ENCODE measurements at places on chromosomes 2 and 18.

GRCh38 chr2:189465076-189465475 lies 23.8 kb downstream of the WDR75 start:
- DNase-seq, result no peak

- no peak for DNase-seq
Measured at GRCh38 chr2:225104971-225105370, 62.7 kb upstream of the DOCK10 start.

GRCh38 chr2:55490554-55490953 lies 29.0 kb upstream of the CFAP36 start:
- DNase-seq, result no peak

DNA sequence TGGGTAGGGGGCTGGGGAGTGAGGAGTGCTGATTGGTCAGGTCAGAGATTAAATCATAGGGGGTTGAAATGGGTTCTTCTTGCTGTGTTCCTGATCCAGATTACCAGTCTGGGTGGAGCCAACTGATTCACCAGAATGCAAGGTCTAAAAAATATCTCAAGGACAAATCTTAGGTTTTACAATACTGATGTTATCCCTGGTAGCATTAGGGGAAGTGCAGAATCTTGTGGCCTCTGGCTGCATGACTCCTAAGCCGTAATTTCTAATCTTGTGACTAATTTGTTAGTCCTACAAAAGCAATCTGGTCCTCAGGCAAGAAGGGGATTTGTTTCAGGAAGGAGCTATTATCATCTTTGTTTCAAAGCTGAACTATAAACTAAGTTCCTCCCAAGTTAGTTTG lies 289.2 kb upstream of the KYNU start:
- DNase-seq, result no peak

DNA sequence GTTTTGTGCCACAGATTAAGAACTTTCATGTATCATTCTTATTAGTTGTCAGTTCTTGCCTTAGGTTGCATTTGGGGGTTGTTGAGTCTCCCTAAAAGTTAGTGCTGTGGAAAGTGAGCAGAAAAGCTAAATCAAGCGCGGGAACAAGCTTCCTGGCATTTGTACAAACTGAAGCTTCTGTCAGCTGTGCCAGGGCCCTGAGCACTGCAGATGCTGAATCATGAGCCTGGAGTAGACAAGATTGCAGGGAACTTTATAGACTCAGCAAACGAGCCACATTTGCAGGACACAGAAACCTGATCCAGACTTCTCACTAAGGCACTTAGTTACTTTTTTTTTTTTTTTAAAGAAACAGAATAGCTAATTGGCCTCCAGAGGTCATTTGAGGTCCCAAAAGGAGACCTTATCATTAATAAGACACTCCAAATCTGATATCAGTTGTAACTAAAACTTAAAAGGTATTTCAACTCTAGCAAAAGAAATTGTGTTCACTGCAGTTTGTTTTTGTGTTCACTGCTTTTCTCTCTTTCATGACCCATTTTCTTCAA lies 88.7 kb downstream of the ADAM23 start:
- no peak for DNase-seq

DNA sequence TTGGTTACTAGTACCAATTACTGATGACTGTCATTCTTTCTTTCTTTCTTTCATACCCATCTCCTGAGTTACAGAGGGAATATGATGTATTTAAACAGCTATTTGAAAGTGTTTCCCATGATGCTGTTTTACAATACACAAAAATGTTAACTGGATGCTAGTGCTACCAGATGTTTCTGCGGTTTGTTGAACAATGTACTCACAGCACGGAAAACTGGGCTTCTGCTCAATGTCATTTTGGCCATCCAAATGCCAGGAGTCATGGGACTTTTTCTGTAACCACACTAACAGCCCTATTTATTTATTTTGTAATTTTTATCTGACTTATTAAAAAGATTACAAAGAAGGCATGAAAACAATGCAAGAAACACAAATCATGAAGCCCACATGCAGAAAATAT lies 313.8 kb downstream of the RIT2 start:
- DNase-seq, result no peak

- DNase-seq, result no peak
Measured at GRCh38 chr2:118224895-118225311, 136.6 kb downstream of the INSIG2 start.

DNA sequence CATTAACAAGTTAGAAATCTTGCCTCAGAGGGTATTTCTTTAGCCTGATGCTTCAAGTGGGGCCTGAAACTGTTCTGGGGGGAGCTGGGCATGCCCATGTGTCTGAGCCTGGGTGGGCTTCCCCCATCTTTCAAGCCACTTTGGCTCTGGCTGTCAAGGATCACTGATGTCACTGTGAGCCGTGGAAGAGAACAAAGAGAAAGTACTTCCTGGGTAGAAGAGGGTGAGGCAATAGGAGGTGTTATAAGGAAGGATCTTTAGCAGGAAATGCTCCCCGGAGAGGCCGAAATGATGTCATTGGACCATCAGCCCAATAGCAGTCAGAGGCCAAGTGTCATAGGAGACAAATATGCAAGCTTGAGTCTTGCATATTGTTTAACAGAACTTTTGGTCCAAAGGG lies 228.4 kb upstream of the MEX3C start:
- no peak for DNase-seq

DNA sequence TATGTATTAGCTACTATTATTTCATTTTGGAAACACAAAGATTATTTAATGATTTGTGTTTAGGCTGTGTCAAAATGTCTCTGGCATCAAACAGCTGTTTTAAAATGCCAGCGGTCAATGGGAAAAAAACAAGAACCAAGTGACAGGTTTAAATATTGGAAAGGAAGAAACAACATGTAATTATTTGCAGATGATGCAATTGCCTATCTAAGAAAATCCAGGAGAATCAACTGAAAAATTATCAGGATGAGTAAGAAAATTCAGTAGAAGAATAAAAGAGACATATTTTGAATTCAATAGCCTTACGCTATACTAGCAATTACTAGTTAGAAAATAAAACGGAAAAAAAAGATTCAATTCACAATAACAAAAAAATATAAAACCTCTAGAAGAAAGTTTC lies 51.6 kb downstream of the HNRNPLL start:
- DNase-seq, result no peak

DNA sequence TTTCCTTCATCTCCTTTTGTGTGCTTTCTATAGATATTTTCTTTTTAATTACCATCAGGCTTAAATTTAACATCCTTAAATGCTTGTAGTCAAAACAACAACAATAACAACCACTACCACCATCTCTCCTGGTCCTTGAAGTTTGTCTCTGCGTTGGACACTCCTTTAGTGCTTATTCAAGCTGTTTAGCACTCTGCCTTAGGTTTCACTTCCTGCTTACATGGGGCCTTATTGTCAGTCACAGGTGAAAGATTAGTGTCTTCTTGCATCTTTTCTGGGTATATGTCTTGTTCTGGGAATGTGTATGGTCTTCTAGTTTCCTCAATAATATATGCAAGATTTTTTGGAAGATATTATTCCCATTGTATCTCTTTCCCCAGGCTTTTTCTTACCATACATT lies 240.1 kb upstream of the NXPH2 start:
- no peak for DNase-seq

- no peak for DNase-seq
Measured at GRCh38 chr18:70142001-70142400, 63.5 kb downstream of the RTTN start.

- no peak for DNase-seq
Measured at GRCh38 chr2:138536740-138537139, 35.2 kb downstream of the SPOPL start.

GRCh38 chr2:216498070-216498378 lies 620 bp upstream of the RPL37A start:
- DNase-seq, result no peak

GRCh38 chr2:137886083-137886831 lies 78.0 kb upstream of the HNMT start:
- no peak for DNase-seq

- no peak for DNase-seq
Measured at GRCh38 chr2:238586931-238587775, 160.4 kb downstream of the ASB1 start.

DNA sequence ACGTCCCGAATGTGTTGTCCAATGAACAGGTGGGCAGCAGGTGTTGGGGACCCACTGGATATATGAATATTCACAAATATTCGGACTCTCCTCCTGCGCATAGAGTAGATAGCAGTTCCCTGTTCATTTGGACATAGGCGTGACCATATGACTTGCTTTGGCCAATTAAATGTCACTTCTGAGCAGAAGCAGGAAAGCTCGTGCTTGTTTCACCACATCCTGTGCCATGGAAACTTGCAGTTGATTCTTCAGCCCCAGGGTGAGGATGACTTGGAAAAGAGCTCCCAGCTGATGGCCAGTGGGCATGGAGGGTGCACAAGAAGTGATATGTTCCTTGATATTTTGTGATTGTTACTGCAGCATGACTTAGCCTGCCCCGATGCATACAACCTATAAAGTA lies 52.6 kb downstream of the PTPRM start:
- DNase-seq, result no peak

DNA sequence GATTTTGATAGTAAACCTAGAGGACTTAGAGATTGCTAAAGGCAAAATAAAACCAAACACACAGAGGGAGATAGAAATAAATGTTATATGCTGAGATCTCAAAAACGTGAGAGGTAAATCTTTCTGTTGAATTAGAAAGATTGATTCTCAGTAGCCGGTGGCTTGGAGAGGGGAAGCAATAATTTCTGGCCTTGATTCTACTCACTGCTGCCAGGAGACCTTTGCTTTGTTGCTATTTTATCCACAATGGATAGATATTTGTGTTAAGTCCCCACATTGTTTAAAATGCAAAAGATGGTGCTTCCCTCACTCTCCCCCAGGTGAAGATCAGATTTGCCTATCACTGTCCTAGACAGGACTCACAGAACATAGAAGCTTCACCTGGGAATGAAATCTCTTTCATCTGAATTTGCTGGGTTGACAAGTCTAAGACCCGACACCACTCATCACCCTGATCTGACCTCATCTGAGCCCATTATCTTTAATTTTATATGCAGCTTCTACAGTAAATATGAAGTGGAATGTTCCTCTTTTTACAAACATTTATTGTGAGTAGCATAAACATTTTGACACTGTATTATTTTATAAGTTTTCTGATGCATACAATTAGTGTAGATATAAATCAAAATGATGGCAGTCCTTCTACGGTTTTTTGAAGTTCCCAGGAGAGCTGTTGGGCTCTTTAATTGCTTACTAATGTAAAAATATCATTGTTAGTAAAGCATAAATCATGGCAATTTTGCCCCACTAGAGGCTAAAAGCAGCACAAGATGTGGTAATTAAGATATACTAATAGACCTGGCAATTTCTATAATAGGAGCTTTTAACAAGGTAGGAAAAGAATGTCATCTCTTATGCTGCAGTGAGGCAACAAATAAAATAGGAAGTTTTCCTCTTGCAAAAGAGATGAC lies 149.7 kb downstream of the DCC start:
- DNase-seq, result no peak

- DNase-seq, result no peak
Measured at GRCh38 chr2:170208967-170209366, 31.0 kb downstream of the MYO3B start.

DNA sequence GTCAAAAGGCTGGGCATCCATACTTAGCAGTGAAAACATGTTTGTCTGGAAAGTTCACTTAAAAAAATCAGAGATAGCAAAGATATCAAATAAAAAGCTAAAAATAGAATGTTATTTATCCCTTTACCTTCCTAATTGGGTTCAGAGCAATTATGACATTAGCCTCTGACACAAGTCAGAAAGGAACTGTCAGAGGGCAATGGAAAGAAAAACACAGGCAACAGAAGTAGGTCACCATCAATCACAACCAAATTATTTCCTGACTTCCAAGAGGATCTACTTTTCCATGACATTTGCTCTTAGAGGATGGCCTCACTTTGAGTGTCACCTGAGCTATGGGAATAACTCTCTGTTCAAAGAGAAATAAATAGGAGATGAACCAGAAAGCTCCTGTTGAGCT lies 27.5 kb downstream of the MYOM1 start:
- DNase-seq, result no peak

Data from GDM1 (cell line).